ENCODE measurements at places on chromosomes 16 and 17.
A peak's percentile ranks its signal among the peaks of the same experiment; 100 is the strongest.

- DNase-seq: no peak
Observed at GRCh38 chr17:68670967-68671693, 70.0 kb upstream of the FAM20A start.

DNA sequence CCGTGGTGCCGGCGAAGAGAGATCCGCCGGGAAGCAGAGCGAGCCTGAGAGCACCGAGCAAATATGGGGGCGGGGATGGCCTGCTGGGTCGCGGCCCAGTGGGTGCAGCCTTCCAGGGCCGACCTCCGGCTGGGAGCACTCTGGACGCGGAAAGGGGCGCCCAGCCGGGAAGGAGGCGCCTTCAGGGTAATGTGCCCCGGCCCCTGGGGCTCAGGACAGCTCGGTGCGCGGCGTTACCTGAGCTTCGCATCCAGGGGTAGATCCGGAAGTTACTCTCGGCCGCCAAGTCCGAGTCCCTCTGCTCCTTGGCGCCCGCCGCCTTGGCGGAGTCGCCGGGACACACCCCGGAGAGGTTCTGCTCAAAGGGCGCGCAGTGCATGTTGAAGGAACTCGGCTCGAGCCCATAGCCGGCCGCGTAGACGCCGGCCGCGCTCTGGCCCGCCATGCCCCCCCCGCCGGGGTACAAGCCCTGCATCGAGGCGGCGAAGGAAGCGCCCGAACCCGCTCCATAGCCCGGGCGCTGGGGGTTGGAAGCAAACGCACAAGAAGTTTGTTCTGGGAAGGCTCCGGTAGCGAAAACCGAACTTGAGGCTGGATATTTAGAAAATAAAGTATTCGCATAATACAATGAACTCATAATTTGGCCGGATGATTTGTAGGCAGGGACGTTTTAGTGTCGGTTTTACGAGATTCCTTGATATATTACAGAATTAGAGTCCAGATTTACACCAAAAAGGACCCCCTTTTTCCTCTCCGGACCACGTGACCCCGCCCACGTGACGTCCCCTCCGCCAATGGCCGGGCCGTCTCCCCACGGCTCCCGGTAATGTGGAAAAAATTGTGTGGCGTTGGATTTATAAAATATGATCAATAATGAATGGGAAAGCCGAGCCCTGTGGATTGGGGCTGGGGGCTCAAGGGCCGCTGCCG, at the start of gene HOXB7:
Gene HOXB7 (minus strand): TSS at position 736 of the 930 bp plus-strand sequence. CDS start 99 bp downstream, at position 637.
- DNase-seq: peak; percentile 64

DNA sequence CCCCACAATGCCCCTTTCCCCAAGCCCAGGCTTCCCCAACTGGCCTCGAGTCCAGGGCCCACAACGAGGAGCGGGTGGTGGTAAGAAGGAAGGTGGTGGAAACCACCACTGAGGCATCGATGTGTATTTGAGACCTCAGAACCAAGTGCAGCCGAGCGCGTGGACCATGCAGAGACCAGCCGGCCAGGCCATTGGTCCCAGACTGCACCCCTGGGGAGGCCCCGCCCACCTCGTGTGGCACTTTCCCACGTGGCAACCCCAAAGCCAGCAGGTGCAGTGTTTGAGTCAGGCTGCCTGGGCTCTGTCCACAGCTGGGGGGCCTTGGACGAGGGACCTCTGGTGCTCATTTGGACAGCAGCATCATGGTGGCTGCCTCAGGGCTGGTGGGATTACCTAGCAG, 28.1 kb upstream of the BAHCC1 start:
- no peak for DNase-seq

- no peak for DNase-seq
Observed at GRCh38 chr16:23342083-23342640, 40.1 kb downstream of the SCNN1B start.

- DNase-seq: no peak
Observed at GRCh38 chr17:5138616-5139457, 23.0 kb downstream of the USP6 start.
